T47D (cell line): ENCODE measurements at places on chromosomes 2 and 18.

GRCh38 chr2:68594674-68595492 is 48.5 kb upstream of the PROKR1 start:
- peak; percentile 5 for DNase-seq

DNA sequence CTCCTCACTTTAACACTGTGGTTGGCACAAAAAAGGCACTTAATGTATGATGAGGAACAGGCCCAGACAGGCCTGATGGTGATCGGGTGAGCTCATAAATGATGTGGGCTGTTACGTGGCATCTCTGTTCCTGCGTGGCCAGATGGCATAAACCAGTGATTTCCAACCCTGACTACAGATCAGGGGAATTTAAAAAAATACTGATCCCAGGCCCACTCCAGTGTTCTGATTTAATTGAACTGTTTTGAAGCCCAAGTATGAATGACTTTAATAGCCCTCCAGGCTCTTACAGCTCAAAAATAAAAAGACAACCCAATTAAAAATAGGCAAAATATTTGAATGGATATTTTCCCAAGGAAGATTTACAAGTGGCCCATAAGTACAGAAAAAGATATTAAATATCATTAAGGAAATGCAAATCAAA is 48.2 kb downstream of the LIPG start:
- no peak for DNase-seq

- DNase-seq, result no peak
Observed at GRCh38 chr2:233428008-233428407, 73.7 kb downstream of the DGKD start.

DNA sequence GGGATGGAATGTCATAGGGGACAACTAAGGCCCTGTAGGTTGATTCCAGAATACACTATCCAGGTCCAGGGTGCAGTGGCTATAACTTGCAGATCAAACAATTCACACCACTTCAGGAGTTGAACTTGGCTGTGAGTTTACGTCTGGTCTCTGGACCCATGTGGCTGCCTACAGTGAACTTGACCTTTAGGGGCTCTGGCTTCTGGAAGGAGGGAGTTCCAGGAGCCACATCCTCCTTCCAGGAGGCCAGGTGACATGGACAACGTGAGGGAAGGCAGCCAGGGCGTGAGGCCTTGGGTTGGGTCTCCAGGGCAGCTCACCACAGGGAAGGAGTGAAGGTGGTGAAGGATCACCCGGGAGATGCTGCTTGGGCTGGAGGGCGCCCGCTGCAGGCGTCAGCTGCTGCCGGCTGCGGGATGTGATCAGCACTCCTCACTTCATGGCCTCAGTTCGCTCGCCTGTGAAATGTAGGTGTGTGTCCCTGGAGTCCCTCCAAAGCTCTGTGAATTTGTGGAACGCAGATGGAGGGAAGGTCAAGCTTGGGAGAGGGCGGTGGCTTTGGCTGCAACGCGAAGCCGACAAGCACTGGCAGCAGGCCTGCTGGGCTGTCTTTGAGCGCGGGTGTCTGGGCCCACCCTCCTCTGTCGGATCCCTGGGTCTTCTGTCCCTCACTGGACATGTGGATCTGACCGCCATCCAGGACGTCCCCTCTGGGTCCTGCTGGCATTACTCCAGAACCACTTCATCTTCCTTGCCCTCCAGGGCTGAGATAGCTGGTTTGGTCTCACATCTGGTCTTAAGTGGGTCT is 146.5 kb downstream of the GLI2 start:
- no peak for DNase-seq

- DNase-seq, result no peak
Observed at GRCh38 chr2:66438498-66438833, 3.5 kb downstream of the MEIS1 start.

DNA sequence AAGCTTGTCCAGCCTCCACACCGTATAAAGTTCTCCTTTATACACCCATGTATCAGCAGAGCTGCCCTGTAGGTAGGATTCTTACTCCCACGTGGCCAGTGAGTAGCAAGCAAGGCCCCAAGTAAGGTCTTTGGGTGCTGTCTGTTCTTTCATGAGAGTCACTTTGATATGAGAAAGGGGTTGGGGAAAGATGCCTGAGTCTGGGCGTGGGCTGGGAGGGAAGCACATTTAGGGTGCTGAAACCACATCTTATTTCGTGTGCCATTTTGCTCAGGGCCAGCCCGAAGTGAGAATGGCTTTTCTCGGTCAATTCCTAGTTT is 436 bp upstream of the ITPRIPL1 start:
- no peak for DNase-seq

DNA sequence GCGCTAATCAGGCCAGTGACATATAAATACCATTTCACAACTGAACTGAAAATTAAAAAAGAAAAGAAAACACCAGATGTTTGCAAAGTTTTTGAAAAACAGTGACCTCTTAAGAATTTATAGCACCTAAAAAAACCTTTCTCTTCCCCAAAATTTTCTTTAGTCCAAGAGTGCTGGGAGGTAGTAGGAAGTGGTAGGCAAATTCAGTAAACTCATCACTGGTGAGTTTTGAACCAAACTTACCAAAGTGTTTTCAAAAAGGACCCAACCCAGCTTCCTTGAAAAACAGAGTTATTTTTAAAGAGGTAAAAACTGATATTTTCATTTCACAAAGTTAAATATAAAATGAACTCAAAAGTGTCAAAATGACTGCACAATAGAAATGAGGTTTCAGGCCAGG is 90.4 kb downstream of the TMEM247 start:
- DNase-seq, result no peak
